ENCODE measurements at places on chromosomes 1 and 21.

GRCh38 chr1:173267453-173267945 is 60.4 kb upstream of the TNFSF4 start:
- no peak for DNase-seq

DNA sequence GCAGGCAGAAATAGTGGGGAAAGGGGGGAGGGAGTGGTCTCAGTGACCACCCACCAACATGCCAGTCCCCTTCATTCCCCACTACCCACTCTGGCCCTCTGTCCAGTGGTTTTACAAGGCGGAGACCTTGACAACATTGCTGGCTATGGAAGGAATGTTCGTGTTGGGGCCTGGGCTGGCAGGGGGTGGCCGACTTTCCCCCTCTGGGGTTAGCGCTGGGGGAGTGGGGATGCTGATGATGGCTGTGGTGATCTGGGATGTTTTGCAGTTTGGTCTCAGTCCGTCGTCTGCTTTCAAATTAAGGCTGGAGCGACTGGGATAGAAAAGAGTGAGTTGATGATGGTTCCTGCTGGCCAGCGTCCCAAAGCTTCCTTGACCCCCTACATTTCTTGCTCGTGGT is 20.3 kb downstream of the DDX20 start:
- DNase-seq, result no peak

GRCh38 chr1:198176179-198176578 is 19.4 kb downstream of the NEK7 start:
- no peak for DNase-seq

DNA sequence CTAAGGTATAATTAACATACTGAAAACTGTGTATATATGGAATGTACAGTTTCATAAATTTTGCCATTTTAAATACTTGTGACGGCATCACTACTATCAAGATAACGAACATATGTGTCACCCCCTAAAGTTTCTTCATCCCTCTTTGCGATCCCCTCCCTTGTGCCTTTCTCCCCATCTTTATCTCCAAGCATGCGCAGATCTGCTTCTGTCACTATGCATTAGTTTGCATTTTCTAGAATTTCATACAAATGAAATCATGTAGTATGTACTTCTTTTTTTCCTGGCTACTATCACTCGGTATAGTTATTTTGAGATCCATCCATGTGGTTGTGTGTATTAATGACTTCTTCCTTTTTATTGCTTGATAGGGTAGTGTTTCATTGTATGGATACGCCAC is 154.9 kb downstream of the ZNF648 start:
- no peak for DNase-seq

GRCh38 chr1:214417545-214418210 is 133.7 kb downstream of the PTPN14 start:
- no peak for DNase-seq

GRCh38 chr21:27320868-27321267 is 354.0 kb upstream of the ADAMTS5 start:
- no peak for DNase-seq

GRCh38 chr1:94676686-94677085 is 135.1 kb upstream of the F3 start:
- no peak for DNase-seq

DNA sequence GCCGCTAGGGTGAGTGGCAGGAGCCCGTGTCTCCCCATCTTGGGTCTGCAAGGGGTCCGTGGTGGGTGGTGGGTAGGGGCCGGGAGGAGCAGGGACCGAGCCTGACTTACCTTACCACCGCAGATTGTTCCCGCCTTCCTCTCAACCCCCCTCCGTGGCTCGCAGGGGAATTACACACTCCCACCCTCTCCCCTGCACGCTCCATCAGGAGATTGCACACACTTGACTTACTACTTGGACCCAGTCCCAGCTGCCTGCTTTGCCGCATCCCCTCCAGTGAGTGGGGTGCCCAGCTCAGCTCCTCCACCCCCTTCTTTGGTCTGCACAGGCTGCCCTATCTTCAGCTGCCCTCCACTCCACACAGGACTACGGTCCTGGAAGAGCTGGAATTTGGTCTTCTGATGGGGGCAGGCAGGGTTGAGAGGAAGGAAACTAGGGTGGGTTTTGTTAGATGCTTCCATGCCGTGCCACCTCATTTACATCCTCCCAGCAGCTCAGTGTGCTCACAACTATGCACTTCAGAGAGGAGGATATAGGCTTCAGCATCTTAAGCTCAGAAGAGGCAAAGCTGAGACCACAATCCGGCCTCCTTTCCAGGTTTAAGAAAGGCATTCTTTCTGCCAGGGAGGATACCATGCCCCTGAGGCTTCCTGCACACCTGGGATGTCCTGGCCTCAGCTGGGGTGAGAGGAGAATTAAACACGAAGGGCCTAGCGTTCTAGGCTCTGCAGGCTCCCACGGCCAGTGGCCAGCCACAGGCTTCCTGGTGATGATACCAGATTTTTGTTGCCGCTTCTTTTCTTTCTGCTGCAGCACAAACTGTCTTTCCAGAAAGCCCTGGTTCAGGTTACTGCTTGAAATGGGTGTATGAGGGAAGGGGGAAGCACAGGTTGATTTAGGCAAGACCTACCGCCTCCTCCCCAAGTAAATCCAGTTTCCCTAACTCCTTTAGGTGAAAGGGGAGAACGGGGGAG is 2.3 kb downstream of the KCNC4 start:
- DNase-seq, result no peak

DNA sequence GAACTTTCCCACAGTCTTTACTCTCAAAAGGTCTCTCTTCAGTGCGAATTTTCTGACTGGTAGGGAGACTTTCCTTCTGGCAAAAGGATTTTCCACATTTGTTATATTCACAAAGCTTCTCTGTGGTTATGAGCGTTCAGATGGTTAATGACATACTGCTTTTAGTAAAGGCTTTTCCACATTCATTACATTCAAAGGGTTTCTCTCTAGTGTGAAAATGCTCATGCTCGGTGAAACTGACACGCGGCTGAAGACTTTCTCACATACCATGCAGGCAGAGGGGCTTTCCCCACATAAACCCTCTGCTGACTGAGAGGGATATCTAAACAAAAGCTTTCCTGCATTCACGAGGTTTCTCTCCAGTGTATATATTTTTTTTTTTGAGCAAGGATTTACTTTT is 9.9 kb upstream of the KLF18 start:
- no peak for DNase-seq

DNA sequence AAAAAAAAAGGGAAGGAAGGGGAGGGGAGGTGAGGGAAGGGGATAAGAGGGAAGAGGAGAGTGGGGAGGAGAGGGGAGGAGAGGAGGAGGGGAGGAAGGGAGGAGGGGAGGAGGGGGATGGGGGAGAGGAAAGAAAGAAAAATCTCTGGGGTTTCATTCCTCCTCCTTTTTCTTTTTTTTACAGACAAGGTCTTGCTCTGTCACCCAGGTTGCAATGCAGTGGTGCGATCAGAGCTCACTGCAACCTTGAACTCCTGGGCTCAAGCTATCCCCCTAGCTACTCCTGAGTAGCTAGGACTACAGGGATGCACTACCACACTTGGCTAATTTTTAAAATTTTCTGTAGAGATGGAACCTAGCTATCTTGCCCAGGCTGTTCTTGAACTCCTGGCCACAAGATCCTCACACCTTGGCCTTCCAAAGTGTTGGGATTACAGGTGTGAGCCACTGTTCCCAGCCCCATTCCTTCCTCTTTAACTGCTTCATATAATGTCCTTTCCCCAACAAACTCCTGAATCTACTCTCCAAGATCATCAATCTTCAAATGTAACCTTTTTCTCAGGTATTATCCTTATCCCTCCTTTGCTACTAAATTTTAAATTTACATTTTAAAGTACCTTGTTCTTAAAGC is 23.2 kb downstream of the GON4L start:
- no peak for DNase-seq

GRCh38 chr1:116309090-116309870 is 63.8 kb upstream of the ATP1A1 start:
- no peak for DNase-seq

DNA sequence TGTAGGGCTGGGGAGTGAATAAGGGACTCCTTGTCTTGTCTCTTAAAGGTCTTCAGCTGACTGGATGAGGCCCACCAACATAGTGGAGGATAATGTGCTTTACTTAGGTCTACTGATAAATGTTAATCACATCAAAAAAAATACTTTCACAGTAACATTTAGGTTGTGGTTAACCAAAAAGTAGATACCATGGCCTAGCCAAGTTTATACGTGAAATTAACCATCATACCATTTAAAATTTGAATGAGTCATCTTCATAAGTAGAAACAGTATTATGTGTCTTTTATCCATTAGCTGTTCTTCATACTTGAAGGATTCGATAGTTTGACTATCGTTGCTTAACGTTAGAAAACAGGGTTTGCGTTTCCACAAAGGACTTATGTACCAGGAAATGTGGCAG is 80.9 kb downstream of the MTR start:
- no peak for DNase-seq

DNA sequence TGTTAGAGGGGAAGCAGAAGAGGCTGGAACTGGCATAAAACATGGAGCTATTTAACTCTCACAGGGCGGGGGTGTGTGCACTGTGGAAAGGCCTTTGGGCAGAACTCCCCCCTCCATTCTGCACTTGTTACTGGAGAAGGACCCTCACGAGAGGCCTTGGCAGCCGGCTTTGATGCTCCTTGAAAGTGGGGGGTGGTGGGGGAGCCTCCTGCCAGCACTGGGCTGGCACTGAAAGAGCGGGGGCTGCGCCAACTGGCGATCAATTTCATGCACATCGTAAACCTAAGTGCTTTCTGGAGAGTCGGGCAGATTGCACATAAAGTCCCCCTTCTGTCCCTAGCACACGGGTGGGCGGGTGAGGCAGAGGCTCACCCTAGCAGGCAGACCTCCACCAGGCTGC is 28.9 kb downstream of the FOXO6 start:
- no peak for DNase-seq

GRCh38 chr1:223750730-223751570 is 38.6 kb downstream of the CAPN2 start:
- no peak for DNase-seq

GRCh38 chr1:191905781-191906180 is 252.5 kb upstream of the RGS18 start:
- no peak for DNase-seq

DNA sequence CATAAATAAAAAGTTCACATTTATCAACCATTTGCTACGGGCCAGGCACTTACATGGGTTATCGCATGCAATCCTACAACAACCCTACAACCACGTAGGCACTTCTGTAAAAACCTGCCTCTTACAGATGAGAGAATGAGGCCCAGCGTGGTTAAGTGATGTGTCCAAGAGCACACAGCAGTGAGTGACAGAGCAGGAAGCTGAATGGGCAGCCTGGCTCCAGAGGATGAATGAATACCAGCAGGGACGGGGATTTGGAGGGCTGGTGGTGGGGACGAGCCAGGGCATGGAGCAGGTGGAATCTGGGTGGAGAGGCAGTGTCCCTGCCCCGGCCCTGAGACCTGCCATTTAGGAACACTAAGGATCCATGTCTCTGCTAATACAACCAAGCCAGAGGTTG is 35.5 kb downstream of the SYF2 start:
- no peak for DNase-seq

GRCh38 chr1:39695016-39695415 is 3.8 kb upstream of the HPCAL4 start:
- no peak for DNase-seq

DNA sequence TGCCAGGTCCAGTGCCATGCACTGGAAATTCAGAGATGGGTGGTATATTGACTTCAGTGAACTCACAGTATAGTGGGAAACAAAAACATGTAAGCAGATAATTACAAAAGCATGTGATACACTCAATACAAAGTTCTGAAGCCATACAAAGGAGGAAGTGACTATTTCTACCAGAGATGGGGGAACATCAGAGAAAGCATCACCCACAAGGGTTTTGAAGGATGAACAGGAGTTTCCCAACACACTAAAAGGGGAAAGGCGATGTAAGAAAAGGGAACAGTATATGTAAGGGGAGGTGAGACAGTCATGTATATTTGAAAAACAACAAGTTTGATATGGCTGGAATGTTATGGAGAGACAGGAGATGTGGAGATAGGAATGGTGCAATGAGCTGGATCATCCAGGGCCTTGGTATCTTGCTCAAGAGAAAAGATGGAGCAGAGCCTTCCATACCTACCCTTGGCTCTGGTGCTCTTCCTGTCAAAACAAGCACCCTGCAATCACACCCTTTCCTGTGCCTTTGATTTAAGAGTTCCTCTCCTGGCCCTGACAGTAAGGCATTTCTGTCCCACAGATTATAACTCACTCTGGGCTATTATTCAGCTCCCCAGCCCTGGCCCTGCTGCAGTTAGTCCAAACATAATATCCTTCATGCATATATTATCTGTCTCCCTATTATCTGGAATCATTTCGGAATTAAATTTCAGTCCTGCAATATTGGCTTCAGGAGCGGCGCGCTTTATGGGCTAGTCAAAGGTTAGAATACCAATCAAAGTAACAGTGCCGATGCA is 60.5 kb downstream of the DMAP1 start:
- DNase-seq, result no peak

DNA sequence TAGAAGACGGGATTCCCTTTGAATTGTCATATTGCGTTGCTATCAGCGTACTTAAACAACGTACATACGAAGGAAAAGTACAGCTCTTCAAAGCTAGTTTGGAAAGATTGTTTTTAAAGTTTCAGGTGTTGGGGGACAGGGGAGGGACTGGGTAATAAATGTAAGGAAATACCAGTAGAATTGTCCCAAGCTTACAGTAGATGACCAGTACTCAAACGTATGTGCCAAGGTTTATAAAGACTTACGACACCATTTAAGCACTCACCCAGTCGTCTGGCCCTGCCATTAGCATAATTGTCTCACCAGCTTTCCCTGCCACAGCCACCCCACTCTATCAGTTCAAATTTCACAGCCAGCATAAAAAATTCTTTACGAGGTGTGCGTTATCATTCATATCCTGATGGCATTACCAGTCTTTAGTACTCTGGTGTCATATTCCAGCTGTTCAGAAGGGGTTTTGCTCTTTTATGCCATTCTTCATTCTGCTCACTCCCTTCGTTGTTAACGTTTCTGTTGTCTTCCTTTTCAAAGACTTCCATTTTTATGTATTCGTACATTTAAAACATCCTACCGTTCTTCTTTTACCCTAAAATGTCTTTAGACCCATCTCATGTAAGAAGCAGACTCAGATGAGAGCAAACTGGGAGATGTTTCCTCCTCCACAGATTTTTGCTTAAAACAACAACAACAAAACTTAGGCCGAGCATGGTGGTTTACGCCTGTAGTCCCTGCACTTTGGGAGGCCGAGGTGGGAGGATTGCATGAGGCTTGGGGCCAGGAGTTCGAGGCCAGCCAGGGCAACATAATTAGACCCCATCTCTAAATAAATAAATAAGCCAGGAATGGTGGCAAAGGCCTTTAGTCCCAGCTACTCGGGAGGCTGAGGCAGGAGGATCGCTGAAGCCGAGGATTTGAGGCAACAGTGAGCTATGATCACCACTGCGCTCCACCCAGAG is 1.0 kb upstream of the HP1BP3 start:
- DNase-seq, result no peak

GRCh38 chr1:201466492-201466891 is 2.5 kb downstream of the PHLDA3 start:
- DNase-seq, result no peak

Data from activated CD4-positive, alpha-beta T cell treated with anti-CD3 and anti-CD28 coated beads, Interleukin-2, amount 50 U/mL, for 24 hours (primary cell).